ENCODE measurements at places on chromosomes 7 and 10. TPM values are rescaled to one million over a fixed set of nuclear protein-coding genes. Genes with fewer than 3 reads are reported as not detected.

ADCY1 gene
- 0.15 TPM for total RNA-seq

TBX20 gene
- total RNA-seq, result 0.15 TPM

CYP2C19 gene
- total RNA-seq, result not detected

FAM237B gene
- not detected for total RNA-seq

CH25H gene
- total RNA-seq, result 0.30 TPM

SLC29A4 gene
- 4.2 TPM for total RNA-seq

HYAL4 gene
- total RNA-seq, result not detected

TAS2R4 gene
- total RNA-seq, result not detected

CLDN4 gene
- total RNA-seq, result 1.7 TPM

RRP12 gene
- 20.7 TPM for total RNA-seq

ZWINT gene
- total RNA-seq, result 74.3 TPM

MKX gene
- 1.2 TPM for total RNA-seq

NME8 gene
- not detected for total RNA-seq

UNC5B gene
- total RNA-seq, result 17.1 TPM

FANK1 gene
- total RNA-seq, result 0.84 TPM

FAM25G gene
- not detected for total RNA-seq

PKD2L1 gene
- not detected for total RNA-seq

OGDHL gene
- total RNA-seq, result under 0.01 TPM

GTPBP10 gene
- 17.5 TPM for total RNA-seq

RGR gene
- total RNA-seq, result not detected

HTRA1 gene
- total RNA-seq, result 57.0 TPM

LGI1 gene
- total RNA-seq, result not detected

OR2A1 gene
- under 0.01 TPM for total RNA-seq

PRLHR gene
- not detected for total RNA-seq

AIFM2 gene
- total RNA-seq, result 6.5 TPM

SUPV3L1 gene
- total RNA-seq, result 23.5 TPM

CAMK2B gene
- not detected for total RNA-seq

Data from bronchus fibroblast of lung (primary cell).